ENCODE measurements at places on chromosomes 7 and 10. TPM values are rescaled to one million over a fixed set of nuclear protein-coding genes. Genes with fewer than 3 reads are reported as not detected.

DNA sequence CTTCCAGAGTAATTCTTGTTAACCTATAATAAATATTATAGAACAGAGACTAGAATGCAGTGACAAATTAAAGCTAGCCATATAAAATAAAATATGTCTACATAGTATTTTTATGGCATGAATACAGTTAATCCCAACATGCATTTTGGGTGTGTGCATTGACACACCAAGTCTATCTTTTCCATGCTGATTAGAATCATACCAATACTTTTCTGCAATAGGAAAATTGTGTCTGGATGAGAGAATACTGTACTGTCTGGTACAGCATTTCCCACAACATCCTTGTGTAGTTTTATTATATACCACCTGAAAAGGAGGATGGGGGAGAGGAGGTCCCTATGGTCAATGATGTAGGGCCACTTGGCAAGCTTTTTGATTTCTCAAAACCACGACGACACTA is 100.3 kb downstream of the ARHGAP21 start:
- no peak for DNase-seq

GRCh38 chr7:85685901-85686300 is 499.0 kb upstream of the SEMA3D start:
- DNase-seq = no peak

DNA sequence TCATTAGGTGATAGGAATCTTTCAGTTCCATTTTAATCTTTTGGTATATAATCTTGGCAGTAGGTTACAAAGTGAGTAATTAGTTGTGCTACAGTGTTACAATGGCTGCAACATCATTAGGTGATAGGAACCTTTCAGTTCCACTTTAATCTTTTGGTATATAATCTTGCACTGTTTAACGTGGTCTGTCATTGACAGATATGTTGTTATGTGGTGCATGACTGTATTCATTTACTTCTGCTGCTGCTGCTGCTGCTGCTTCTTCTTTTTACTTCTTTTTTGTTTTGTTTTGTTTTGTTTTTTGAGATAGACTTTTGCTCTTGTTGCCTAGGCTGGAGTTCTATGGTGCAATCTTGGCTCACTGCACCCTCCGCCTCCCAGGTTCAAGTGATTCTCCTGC is 28.6 kb downstream of the ST7 start:
- DNase-seq = no peak

The CDK1 gene
- 6.6 TPM for total RNA-seq

GRCh38 chr10:8048281-8049008 is 6.0 kb upstream of the GATA3 start:
- DNase-seq = no peak

- no peak for DNase-seq
Observed at GRCh38 chr7:128701062-128701785, 29.1 kb downstream of the GARIN1A start.

- DNase-seq = no peak
Observed at GRCh38 chr10:3442451-3442990, 269.9 kb upstream of the PITRM1 start.

GRCh38 chr7:88040694-88041093 is 106.6 kb downstream of the ADAM22 start:
- peak; percentile 78 for DNase-seq

DNA sequence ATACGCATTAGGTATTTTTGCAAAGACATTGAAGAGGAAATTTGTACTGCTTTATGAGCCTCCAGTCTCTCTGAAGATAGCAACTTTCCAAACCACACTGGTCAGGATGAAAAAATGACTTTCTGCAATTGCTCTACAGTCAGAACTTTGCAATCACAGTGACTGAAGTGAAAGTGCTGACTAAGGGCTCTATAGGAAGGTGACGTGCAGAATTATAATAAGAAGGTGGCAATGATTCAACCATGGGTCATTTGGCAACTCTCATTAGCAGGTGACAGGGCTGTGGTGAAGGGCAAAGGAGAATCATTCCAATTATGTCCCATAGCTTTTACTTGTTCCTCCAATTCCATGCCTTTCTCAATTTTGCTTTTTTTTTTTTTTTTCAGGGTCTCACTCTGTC is 311.0 kb downstream of the ANKRD30A start:
- no peak for DNase-seq

The NPTX2 gene
- total RNA-seq = 2.4 TPM

DNA sequence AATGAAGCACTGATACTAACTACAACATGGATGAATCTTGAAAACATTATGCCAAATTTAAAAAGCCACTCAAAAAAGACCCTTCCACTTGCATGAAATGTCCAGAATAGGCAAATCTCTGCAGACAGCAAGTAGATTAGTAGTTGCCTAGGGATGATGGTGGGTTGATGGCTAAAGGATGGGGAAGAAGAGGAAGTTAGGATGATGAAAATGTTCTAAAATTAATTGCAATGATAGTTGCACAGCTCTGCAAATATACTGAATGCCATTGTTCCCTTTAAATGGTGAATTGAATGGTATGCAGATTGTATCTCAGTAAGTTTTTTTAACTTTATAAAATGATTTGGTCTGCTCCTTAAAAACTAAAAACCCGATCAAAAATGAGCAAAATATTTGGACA is 7.3 kb upstream of the LIPA start:
- DNase-seq = no peak

DNA sequence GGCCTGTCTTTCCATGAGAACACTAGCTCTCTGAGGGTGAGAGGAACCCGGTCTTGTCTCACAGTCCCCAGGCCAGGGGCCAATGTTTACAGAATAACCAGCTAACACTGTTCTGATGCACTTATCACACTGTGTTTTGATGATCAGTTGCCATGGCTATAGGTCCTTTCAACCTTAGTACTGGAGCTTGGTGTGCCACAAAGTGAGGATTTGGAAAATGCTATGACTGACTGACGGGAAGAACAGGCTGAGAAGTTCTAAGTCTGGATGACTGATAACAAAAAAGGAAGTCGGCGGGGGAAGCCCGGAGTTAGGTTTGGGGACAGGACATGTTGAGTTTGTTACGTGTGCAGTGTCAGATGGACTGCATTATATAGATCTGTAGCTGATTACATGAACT is 141.8 kb downstream of the CTTNBP2 start:
- DNase-seq = no peak

DNA sequence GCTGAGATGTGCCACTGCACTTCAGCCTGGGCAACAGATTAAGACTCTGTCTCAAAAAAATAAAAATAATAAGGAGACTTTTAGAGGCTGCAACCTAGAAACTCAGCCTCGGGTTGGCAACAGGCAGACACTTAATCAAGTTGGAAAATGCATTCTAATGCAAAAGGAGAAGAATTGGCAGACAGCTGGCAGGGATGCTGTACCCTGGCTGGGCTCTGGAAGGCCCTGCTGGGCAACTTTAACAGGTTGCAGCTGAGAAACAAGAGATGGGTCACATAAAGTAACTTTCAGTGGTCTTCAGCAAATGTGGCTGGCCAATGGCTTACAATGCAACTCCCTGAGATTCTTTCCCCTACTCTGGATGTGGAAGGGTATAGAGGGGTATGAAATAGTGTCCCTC is 1225.7 kb downstream of the TYW1 start:
- no peak for DNase-seq

- DNase-seq = no peak
Observed at GRCh38 chr7:24734306-24734705, 23.0 kb downstream of the GSDME start.

The TRA2A gene
- total RNA-seq = 86.0 TPM

The UPK3B gene
- not detected for total RNA-seq

GRCh38 chr10:7230951-7231350 is 179.9 kb downstream of the SFMBT2 start:
- DNase-seq = peak; percentile 69

GRCh38 chr10:69092959-69093850 is 5.3 kb downstream of the SRGN start:
- peak; percentile 67 for DNase-seq

All from astrocyte (in vitro differentiated cells and primary cell).